Hindlimb muscle (tissue), 1 donor: ENCODE measurements at places on chromosomes 5 and 9.

- no peak for DNase-seq
Observed at GRCh38 chr9:97930972-97931371, 7.0 kb downstream of the HEMGN start.

GRCh38 chr9:136793086-136793946, 2.2 kb downstream of the TMEM141 start:
- no peak for DNase-seq

DNA sequence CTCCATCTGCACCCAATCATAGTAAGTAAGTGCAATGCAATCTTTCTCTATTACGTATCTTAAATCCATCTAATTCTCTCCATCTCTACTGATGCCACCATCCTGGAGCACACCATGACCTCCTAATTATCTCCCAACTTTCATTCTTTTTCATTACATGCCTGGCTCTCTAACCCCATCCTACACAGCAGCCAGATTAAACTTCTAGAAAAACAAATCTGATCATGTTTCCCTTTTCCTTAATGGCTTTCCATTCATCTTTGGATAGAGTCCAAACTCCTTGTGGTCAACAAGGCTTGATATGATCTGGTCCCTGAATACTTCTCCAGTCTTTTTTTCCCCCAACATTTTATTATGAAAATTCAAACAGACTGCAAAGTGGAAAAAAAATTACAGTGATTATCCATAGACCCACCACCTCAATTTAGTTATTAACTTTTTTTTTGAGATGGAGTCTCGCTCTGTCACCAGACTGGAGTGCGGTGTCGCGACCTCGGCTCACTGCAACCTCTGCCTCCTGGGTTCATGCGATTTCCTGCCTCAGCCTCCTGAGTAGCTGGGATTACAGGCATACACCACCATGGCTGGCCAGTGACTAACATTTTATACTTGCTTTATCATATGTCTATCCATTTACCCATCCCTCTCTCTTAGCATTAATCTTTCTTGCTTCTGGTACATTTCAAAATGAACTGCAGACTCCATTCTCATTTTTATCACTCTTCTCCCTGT, 5.2 kb downstream of the PPP2R2B start:
- DNase-seq = no peak

GRCh38 chr9:18324928-18325745, 148.8 kb upstream of the ADAMTSL1 start:
- DNase-seq = no peak

GRCh38 chr9:87882627-87883026, at the start of gene SPATA31E1:
TSS of gene SPATA31E1 (plus strand) at chr9:87882877. CDS start at chr9:87882892, 15 bp downstream.
- DNase-seq = no peak
